ENCODE measurements at places on chromosomes 1 and 21. TPM values are rescaled to one million over a fixed set of nuclear protein-coding genes. Genes with fewer than 3 reads are reported as not detected.

- no peak for DNase-seq
Observed at GRCh38 chr1:80310703-80311245, 1304.2 kb upstream of the ADGRL4 start.

Gene SPATA1
- 1.8 TPM for total RNA-seq

DNA sequence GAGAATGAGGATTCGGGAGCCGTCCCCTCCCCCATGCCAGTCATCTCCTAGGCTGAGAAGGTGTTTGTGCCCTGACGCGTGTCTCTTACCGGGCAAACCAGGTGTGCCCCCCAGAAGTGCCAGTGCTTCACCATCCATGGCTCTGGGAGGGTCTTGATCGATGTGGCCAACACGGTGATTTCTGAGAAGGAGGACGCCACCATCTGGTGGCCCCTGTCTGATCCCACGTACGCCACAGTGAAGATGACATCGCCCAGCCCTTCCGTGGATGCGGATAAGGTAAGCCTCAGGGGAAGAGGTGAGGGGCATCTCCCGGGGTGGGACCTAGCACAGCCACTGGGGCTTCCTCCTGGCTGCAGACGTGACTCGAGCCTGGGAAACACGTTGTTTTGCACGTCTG, 959 bp downstream of the PADI6 start:
- DNase-seq, result no peak

DNA sequence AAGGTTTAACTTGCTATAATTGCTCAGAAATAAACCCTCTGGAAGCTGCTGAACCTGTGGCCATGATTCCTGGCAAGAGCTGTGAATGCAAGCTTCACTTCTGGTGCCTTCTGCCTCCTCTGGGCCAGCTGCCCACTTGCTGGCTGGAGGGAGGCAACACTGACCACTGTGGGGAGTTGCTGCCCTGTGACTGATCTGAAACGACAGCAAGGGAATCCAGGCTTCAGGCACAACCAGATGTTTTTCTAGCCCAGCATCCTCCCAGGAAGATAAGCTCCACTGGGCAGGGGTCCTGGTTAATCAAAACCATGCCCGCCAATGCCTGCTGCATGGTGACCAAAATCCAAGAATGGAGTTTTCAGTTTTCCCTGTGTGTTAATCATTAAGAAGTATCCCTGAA, 180.0 kb upstream of the HMGB4 start:
- no peak for DNase-seq

Gene BTBD8
- 2.7 TPM for total RNA-seq

- no peak for DNase-seq
Observed at GRCh38 chr1:197213193-197213592, 54.9 kb upstream of the CRB1 start.

GRCh38 chr1:65059930-65060538, 88.0 kb upstream of the AK4 start:
- DNase-seq, result no peak

- no peak for DNase-seq
Observed at GRCh38 chr1:93047618-93048017, 31.5 kb upstream of the MTF2 start.

Gene SLC41A1
- 33.9 TPM for total RNA-seq

DNA sequence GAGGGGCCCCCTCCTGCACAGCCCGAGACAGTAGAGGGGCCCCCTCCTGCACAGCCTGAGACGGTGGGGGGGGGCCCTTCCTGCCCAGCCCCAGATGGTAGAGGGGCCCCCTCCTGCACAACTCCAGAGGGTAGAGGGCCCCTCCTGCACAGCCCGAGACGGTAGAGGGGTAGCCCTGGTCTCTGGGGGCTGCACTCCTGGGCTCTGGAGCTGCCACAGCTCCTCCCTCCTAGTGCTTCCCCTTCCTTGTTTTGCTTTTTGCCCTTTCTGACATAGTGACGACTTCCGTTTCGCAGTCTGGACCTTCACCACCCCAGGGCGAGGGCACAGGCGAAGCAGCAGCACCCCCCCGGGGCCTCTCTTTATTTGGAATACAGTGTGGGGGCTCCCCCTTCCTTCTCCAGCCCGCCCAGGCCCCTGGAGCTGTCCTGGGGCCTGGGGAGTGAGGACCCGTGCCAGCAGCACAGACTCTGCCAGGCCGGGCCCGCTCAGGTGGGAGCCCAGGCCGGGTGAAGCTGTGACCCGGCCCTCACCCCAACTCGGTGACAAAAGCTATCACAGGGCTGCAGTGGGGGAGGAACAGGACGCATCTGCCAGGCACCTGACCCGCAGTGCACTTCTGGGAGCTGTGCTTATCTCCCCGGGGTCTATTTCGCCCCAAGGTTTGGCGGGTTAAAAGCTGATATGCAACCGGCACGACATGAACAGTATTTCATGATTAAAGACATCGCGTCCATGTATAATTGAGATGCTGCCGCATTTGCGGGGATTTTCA, 1.1 kb upstream of the PRXL2B start:
- peak; percentile 88 for DNase-seq

DNA sequence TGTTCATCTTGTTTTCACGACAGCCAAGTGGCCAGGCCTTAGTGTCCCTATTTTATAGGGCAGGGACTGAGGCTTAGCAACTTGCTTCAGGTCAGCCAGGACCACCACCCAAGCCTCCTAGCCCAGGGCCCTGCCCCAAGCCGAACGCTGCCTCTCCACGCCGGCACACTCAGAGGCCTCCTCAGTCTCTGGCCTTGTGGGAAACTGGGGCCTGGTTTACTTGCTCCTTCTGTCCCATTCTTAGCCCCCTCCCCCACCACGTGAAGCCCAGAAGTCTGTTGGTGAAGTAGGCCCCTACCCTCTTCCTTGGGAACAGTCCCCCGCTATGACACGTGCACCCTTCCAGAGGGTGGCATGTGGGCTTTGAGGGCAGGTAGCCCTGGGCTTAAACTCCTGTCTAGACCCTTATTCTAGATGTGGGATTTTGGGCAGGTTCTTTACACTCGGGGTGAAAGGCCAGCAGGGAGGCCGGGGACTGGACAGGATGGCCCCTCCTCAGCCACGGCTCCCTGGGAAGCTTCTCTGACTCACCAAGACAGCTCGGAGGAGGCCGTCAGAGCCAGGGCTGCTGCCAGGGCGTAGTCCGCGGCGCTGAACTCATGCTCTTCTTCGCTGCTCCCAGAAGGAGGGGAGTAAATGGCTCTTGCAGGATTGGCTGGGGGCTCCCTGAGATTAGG, 4.3 kb downstream of the MYOM3 start:
- no peak for DNase-seq

- DNase-seq, result no peak
Observed at GRCh38 chr1:179817789-179818188, 59.8 kb downstream of the TOR1AIP2 start.

Gene RAD54L
- total RNA-seq, result 88.0 TPM

GRCh38 chr1:218294546-218294945, 9.5 kb downstream of the RRP15 start:
- DNase-seq, result no peak

DNA sequence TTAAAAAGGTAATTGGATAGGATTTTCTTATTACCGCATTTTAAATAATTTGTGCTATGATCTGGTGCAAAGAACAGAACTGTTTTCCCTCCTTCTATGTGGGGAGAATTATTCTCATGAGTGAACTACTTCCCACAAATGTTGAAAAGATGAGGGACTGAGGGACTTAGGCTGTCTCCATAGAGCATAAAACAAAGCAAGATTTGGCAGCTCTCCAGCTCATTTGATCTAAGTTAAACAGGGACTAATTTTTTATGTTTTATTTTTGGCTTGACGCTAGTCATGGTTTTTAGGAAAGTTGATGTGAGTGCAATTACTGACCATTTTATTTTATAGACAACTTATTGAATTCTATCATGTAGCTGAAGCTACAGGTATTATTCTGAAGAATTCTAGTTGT, 362.3 kb downstream of the HLX start:
- no peak for DNase-seq

DNA sequence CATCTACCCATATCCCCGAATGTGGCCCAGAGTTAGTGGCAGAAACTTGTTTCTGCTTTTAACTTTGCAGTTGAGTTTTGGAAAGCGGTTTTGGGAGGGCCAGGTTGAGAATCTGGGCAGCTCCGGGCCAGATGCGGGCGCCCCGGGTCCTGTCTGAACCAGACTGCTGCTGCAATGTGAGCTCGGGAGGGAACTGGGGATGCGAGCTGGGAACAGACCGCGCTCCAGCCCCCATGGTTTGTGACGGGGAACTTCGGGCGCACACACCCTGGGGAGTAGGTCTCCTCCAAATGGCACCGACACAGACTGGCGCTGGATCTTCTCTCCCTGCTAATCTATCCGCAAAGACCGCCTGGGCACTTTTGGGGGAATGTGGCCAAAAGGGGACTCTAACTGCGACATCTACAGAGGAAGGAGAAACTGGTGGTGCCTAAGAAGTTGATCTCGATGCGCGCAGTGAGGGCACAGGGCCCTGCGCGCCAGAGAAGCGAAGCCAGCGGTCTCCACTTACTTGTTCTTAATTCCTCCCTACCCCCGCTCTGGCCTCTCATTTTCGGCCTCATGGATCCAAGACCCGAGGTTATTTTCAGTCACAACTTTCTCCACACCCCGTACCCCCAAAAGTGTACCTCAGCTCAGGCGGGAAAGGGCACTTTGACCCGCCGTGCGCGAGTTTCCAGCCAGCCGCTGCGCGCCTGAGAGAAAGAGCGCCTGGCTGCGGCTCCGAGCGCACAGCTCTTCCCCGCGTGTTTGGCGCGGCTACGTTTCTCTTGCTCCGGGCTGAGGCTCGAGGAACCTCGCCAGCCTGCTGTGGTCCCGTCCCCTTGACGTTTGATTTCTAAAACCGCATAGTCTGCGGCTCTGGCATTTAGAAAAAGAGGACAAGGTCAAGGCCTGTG, 411.0 kb upstream of the ESRRG start:
- no peak for DNase-seq

Gene SPRR3
- total RNA-seq, result not detected
